ENCODE measurements at places on chromosomes 2 and 18.

DNA sequence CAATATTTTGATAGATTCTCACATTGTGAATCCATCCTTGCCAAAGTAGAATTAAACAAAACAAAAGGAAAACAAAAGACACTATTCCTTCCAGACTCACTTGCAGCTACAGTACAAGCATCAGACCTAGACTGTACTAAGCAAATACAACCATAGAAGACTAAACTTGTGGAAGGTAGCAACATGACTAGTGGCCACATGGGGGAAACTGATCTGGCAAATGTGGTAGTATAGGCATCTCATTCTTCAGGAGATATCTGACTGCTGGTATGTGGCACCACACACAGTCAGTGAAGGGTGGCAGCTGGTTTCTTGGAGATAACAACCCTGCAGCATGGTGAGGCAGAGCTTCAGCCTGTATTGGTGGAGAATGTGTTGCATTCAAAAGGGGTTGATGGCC, 81.0 kb upstream of the ACVR2A start:
- no peak for DNase-seq

DNA sequence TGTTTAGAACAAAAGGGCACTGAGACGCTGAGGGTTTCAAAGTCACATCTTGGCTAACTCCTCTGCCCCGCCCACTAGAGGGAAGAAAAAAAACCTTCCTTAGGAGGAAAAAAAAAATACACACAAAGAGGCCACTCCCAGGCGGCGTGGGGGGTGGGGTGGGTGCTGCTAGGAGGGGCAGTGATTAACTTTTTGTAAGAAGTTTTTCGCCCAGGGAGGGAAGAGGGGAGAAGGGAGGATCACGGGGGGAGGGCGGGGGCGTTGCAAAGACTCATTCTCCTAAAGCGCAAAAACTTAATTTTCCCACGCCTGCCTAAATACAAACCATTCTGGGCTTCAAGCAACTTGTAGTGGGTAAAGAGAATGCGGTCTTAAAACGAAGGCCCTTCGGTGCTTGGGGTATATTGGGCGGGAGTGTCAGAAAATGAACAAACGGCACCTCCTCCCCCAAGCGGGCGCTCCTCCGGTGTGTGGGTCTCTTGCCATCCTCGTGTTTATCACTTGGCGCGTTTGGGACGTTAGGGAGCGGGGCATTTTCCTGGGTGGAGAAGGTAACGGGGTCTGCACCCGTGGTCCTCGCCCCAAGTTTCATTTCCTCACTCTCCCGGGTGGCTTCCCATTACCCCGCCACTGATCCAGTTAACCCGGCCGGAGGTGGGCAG, 1.7 kb downstream of the CXCR4 start:
- DNase-seq, result no peak

GRCh38 chr18:45430041-45430440, 185.2 kb upstream of the SLC14A2 start:
- DNase-seq, result no peak

- no peak for DNase-seq
These were observed 102.9 kb downstream of the MRO start for GRCh38 chr18:50716902-50717301.

GRCh38 chr18:77081390-77081778, 51.2 kb downstream of the MBP start:
- DNase-seq, result no peak

DNA sequence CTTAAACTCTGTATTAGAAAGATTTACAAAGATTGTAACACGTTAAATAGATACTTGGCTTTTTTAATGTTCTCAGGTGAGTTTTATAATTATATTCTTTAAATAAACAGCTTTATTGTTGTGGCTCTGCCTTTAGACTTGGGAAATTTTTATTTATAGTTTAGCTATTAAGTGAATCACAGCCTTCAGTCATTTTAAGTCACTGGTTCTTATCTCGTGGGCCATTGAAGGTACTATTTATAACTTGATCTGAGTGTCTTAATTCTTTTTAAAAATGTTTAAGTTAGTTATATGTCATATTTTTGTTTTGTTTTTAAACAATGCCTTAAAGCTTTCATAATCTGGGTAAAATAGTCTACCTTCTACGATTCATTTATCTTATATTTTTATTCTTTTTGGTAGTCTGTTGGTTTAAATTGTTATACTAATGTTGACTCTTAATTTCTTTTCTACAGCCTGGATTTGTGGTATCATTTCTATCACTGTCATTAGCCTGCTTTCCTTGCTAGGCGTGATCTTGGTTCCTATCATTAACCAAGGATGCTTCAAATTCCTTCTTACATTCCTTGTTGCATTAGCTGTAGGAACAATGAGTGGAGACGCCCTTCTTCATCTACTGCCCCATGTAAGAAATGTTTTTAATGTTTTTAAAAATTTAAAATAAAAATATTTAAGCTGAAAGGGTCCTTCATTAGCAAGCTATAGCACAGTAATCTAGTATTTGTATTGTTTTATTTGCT, 49.3 kb downstream of the SLC39A10 start:
- DNase-seq, result no peak

DNA sequence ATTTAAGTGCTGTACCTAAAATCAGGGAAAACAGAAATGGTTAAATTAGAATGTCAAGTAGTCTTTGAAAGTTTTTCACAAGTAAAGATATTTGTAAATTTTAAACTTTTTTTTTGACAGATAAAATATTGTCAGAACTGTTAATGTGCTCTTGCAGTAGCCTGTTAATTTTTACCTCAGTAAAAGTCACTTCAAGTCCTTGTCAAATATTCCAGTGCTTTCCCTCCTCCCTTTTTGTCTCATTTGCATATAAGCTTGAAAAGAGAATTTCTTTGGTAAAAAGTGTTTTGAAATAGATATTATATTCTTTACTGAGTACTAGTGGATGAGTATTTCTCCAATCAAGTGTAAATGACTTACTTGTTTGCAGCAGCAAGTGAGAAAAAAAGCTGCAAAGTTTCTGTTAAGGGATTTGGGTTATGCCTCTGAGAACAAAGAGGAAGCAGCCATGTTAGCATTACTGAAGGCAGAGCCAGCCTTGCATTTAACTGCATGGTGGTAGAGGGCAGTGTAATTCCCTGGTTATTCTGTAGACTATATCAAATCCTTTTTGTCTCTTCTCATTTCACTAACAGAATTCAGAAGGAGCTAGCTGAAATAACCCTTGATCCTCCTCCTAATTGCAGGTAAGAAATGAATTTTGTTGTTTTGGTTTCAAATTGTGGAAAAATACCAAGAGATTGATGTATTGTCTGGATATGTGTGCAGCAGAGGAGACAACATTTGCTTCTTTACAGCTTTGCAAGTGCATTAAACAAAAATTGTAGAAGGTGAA, 3.2 kb downstream of the UBE2E3 start:
- no peak for DNase-seq

DNA sequence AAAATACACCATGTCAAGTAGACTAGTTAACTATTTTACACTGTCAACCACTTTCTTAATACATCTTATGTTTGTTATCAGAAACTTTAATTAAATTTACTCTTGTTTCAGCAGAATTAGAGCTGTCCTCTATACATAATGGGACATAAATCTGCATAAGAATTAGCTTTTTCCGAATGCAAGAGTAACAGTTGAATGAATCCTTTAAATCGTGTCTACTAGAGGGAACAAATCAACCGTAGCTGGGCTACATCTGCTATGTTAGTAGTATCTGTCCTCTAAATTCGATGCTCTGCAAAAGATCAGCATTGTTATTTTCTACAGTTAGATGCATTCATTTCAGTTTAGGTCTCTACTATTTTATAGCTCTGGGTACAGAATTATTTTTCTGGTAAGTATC, 1090.6 kb downstream of the DPP10 start:
- no peak for DNase-seq

- DNase-seq, result no peak
These were observed 13.3 kb downstream of the MBP start for GRCh38 chr18:77119101-77119850.

DNA sequence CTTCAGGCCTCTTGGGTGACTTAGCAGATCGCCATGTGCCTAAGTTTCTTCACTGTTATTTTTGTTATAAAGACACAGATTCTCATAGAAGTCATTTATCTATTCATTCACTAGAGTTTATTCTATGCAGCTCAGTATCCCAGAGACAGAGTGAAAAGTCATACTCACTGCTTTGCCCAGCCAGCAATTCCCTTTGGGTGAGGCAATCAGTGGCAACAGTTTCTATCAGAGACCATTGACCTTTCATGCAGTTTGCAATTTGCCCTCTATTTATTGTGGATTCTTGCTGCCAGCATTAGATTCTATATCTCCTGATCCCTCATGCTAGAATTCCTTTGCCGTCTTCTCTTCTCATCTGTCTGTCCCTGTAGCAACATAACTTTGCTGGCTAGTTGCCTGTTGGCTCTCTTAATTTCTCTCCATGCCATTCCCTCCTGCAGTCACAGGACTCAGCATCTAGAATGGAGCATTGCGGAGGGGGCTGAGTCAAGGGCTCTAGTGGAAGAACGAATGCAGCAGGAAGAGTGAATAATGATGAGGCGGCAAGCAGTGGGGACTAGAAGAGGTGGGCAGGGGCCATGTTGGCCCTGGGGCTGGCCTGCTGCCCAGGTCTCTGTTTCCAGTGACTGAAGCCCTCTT, 12.2 kb downstream of the SLC9A4 start:
- no peak for DNase-seq

- no peak for DNase-seq
These were observed 101.4 kb downstream of the NFATC1 start for GRCh38 chr18:79496978-79497637.

DNA sequence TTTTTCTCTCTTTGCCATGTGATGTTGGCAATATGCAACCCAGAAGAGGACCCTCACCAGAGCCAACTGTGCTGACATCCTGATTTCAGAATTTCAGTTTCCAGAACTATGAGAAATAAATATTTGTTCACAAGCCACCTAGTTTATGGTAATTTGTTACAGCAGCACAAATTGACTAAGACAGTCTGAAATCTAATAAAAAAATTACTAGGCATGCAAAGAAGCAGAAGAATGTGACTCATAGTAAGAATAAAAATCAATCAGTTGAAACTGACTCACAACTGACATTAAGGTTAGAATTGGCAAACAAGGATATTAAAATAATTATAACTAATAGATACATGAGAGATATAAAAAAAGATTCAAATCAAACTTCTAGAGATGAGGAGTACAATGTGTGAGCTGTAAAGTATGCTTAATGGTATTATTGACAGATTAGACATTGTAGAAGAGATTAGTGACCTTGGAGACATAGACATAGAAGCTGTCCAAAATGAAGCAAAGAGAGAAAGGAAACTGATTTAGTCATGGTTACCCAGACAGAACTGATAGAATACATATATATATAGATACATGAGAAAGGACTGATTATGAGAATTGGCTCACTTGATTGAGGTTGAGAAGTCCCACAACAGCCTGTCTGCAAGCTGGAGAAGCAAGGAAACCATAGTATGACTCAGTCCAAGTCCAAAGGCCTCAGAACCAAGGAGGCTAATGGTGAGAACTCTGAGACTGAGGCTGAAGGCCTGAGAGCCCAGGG, 27.8 kb upstream of the TTC39C start:
- DNase-seq, result no peak

DNA sequence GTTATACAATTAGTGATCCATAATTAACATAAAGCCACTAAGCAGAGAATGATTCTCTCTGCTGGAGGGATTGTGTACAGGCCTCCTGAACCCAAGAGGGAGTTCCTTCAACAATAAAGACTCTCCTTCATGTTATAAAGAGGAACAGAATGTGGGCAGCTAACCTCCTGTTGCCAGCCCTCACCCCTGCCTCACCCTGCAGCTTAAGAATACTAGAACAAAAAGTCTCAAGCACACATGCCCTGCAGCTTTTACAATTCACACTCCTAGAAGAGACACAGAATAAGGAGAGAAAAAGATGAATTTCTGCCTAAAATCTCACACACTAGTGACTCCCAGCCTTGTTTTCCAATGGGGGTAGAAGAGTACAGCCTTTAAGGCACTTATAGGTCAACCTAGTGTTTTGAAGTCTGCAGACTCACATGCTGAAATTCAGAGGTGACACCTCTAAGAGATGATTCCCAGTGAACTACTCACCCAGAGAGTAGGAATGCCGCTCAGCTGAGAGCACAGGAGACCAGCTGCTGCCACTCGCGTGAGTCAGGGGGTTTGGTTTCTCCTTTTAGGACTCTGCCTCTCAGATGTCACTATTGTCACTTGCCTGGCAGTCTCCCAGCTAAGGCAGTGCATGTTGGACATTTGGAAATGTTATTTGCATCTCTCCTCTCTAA, 32.5 kb upstream of the IL1RL1 start:
- no peak for DNase-seq

DNA sequence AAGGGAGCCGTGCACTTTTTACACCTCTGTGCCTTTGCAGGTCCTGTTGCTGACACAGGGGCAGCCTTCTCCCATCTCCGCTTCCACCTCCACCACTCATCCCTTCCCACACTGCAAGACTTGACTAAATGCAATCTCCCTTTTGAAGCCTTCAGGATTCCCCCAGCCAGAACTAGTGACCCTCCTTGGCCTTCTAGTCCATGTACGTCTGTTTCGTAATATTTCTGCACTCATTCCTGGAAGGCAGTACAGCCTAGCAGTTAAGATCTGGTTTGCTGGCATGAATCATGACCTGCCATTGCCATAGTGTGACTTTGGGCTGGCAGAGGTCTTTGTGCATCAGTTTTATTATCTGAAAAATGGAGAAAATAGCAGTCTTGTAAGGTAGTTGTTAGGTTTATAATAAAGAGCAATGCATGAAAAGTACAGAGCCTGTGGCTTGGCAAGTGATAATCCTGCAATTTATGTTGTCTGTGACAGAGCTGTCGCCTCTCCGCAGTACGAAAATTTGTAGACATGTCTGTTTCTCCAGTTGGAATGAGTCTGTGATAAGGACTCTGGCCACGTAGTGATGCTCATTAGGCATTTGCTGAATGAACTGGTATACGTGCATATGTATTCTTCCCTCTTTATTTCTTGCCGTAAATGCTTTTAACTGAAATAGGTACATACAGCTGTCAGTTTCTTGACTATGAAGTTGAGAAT, 36.7 kb downstream of the NCK2 start:
- DNase-seq, result no peak

DNA sequence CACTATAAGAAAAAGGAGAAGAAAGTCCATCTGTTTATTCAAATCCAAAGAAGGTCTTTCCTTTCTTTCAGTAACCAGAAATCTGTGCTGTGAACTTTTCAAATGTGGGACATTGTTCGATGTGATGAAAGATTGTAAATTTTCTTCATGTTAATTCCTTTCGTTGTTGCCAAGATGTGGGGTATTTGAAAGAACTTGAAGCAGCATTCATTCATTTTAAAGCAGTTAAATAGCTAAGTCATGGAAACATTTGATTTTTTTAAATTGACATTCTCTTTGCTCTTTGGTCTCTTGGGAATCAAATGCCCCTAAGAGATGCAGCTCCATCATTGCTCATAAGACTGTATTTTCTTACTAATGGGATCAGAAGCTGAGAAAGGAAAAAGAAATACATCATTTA, 93.7 kb upstream of the EHBP1 start:
- DNase-seq, result no peak
